Activated T-cell treated with anti-CD3 and anti-CD28 coated beads, Interleukin-2, amount 50 U/mL, for 72 hours (primary cell): ENCODE measurements at places on chromosomes 16 and 17. TPM values are rescaled to one million over a fixed set of nuclear protein-coding genes. Genes with fewer than 3 reads are reported as not detected.

Gene TMC7
- total RNA-seq = not detected

DNA sequence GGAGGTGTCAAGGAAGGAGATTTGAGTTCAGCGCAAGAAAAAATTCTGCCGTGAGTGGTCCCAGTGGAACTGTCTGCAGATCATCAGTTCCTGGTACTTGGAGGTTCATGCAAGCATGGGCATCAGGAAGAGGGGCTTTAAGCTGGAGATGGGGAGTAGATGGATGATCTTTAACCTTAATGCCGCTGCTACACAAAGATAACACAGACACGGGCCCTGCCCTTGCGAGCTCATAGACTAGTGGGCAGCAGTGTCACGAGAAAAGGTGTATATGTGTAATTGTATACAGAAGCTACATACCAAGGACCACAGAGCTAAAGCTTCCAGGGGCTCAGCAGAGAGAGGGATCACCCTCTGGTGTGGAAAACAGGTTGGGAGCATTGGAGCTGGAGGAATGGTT lies 33.6 kb downstream of the PRSS54 start:
- no peak for DNase-seq
- H3K27ac ChIP-seq = no peak overlapping the region
- H3K27me3 ChIP-seq = no peaks in the 10 kb centered on the region
- no peak overlapping the region for H3K4me3 ChIP-seq
- H3K36me3 ChIP-seq = no peaks in the 10 kb centered on the region

Gene AOC3
- 6.8 TPM for total RNA-seq

GRCh38 chr16:76661691-76662235 lies 384.6 kb downstream of the CNTNAP4 start:
- H3K4me3 ChIP-seq = no peak overlapping the region
- H3K27me3 ChIP-seq = no peaks in the 10 kb centered on the region
- no peak for DNase-seq
- no peaks in the 10 kb centered on the region for H3K36me3 ChIP-seq

DNA sequence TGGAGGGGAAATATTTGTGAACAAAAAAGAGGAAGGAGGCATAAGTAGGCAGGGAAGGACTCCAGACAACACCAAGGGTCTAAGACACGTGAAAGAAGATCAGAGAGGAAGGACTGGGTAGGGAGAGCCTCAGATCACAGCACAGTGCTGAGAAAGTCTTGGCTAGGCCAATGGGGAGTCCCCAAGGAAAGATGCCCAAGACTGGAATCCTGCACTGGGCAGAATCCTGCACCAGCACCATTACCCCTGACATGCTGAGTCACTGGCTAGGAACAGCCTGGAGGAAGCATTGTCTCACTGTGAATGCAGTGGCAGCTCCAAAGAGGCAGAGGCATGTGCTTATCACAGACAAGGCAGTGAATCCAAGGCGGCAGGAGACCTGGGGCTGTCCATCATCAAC lies 19.2 kb downstream of the CLEC19A start:
- H3K27ac ChIP-seq = no peak overlapping the region
- no peak overlapping the region for H3K4me3 ChIP-seq
- no peaks in the 10 kb centered on the region for H3K36me3 ChIP-seq

Gene COG1
- total RNA-seq = 36.2 TPM

Gene ERI2
- 20.8 TPM for total RNA-seq

- H3K4me1 ChIP-seq = no peaks in the 10 kb centered on the region
- H3K27me3 ChIP-seq = no peaks in the 10 kb centered on the region
- no peak overlapping the region for H3K27ac ChIP-seq
- H3K36me3 ChIP-seq = no peaks in the 10 kb centered on the region
- no peak for DNase-seq
- no peak overlapping the region for H3K4me3 ChIP-seq
Observed at GRCh38 chr16:72125635-72126428, 32.2 kb downstream of the DHX38 start.

DNA sequence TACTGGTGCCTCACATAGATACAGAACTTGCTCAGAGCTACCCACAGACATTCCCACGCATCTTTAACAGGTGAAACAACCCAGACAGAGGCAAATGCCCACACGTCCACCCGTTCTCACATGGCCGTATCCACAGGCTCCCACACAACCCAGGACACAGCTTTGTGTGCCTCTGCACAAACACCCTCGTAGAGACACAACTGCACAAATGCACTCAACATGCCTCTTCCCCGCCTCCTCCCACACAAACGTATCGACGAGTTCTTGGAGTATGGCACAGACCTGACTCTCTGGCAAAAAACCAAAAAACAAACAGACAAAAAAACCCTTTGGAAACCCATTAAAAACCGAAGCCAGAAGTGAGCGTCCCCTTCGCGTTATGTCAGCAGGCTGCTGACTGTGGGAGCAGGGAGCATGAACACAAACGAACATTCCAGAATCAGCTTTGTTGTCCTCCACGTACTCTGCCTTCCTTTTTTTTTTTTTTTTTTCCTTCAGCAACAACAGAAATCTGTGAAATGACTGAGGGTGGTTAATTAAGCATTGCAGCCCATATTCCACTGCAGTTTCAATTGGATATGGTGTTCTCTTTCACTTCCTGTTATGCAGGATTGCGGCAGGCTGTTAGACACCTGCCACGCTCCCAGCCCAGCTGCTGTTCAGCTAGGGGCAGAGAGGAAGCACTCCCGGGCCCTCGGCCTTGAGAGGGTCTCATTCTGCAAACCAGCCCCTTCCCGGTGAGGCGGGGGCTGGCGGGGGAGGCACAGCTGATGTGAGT lies 313.7 kb downstream of the MAF start:
- peaks cover 11% of the 10 kb centered on the region for H3K27me3 ChIP-seq
- H3K36me3 ChIP-seq = peaks cover 4% of the 10 kb centered on the region
- H3K27ac ChIP-seq = peak overlapping the region; percentile 2
- peaks cover 58% of the 10 kb centered on the region for H3K4me1 ChIP-seq
- peak overlapping the region; percentile 56 for H3K4me3 ChIP-seq

DNA sequence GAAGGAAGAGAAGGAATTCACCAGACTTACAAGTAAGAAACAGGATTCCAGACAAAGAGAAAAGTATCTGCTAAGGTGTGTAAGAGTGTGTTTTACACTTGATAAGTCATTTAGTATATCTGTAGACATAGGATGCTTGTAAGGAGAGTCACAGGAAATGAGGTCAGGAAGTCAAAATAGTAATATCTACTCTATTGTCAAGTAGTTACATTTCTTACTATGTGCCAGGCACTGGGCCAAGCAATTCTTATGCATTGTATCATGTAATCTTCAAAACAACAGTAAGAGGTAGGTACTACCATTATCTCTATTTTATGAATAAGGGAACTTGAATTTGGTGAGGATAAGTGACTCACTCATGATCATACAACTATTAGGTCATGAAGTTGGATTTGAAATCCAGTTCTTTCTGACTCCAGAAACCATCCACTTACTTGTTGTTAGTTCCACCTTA lies 129.1 kb downstream of the SNX11 start:
- H3K36me3 ChIP-seq = no peaks in the 10 kb centered on the region
- H3K27me3 ChIP-seq = no peaks in the 10 kb centered on the region
- no peak overlapping the region for H3K27ac ChIP-seq
- peaks cover 31% of the 10 kb centered on the region for H3K4me1 ChIP-seq

Gene MMD
- total RNA-seq = 39.3 TPM

Gene SALL1
- total RNA-seq = not detected

Gene CBX4
- 38.3 TPM for total RNA-seq

DNA sequence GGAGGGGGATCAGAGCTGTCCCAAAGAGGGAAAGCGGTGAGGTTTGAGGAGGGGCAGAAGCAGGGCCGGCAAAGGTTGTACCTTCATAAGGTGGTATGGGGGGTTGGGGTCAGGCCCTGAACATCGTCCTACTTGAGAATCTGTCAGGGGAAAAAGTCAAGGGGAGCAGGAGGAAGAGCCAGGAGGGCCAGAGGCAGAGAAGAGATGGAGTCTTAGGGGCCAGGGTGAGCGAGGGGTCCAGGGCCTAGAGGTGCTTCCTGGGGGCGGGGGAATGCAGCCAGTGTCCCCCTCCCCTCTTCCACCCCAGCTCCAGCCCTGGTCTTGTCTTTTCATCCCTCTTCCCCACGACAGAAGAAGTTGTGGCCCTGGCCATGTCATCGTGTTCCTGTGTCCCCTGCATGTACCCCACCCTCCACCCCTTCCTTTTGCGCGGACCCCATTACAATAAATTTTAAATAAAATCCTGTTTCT lies 1.3 kb upstream of the PRRT2 start:
- H3K27ac ChIP-seq = peak overlapping the region; percentile 16
- H3K27me3 ChIP-seq = no peaks in the 10 kb centered on the region
- H3K36me3 ChIP-seq = peaks cover 7% of the 10 kb centered on the region
- no peak for DNase-seq

- no peaks in the 10 kb centered on the region for H3K36me3 ChIP-seq
- H3K4me3 ChIP-seq = no peak overlapping the region
Observed at GRCh38 chr16:77780378-77780837, 8.0 kb upstream of the VAT1L start.

- no peak overlapping the region for H3K4me3 ChIP-seq
- no peak for DNase-seq
- H3K36me3 ChIP-seq = no peaks in the 10 kb centered on the region
- H3K4me1 ChIP-seq = peaks cover 39% of the 10 kb centered on the region
- H3K27ac ChIP-seq = no peak overlapping the region
Observed at GRCh38 chr16:69182730-69183416, 4.1 kb upstream of the SNTB2 start.

Gene FOXF1
- not detected for total RNA-seq

- no peaks in the 10 kb centered on the region for H3K4me1 ChIP-seq
- H3K27ac ChIP-seq = no peak overlapping the region
- H3K27me3 ChIP-seq = no peaks in the 10 kb centered on the region
- no peak for DNase-seq
- no peak overlapping the region for H3K4me3 ChIP-seq
- H3K36me3 ChIP-seq = no peaks in the 10 kb centered on the region
Observed at GRCh38 chr17:11712456-11712855, 114.2 kb downstream of the DNAH9 start.

DNA sequence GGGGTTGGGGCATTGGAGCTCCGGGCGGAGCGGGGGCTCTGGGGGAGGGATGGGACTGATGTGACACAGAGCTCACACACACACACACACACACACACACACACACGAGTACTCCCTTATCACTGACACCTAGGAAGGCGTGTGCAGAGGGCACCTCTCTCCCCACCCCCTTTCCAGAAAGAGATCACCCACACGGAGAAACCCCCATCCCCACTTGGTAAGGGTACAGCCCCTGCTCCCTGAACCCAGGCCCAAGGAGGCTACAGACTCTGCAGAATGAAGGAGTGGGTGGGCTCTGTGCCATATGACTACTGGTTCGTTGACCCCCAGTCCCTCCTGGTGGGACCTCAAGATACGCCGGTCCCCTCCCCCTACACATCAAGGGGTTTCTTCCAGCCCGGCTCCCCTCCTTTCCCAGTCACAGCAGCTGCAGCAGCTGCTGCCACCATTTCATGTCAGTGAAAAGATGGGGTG lies 8.7 kb upstream of the ARHGAP23 start:
- H3K27ac ChIP-seq = no peak overlapping the region
- peaks cover 63% of the 10 kb centered on the region for H3K27me3 ChIP-seq
- H3K36me3 ChIP-seq = no peaks in the 10 kb centered on the region
- H3K4me3 ChIP-seq = peak overlapping the region; percentile 45
- H3K4me1 ChIP-seq = peaks cover 32% of the 10 kb centered on the region

GRCh38 chr16:68146585-68146984 lies 61.4 kb downstream of the NFATC3 start:
- peaks cover 38% of the 10 kb centered on the region for H3K4me1 ChIP-seq
- H3K27ac ChIP-seq = peak overlapping the region; percentile 70
- no peak for DNase-seq

GRCh38 chr16:12387311-12387710 lies 410.8 kb downstream of the SNX29 start:
- no peak for DNase-seq
- H3K4me1 ChIP-seq = no peaks in the 10 kb centered on the region
- no peak overlapping the region for H3K4me3 ChIP-seq
- no peaks in the 10 kb centered on the region for H3K36me3 ChIP-seq

DNA sequence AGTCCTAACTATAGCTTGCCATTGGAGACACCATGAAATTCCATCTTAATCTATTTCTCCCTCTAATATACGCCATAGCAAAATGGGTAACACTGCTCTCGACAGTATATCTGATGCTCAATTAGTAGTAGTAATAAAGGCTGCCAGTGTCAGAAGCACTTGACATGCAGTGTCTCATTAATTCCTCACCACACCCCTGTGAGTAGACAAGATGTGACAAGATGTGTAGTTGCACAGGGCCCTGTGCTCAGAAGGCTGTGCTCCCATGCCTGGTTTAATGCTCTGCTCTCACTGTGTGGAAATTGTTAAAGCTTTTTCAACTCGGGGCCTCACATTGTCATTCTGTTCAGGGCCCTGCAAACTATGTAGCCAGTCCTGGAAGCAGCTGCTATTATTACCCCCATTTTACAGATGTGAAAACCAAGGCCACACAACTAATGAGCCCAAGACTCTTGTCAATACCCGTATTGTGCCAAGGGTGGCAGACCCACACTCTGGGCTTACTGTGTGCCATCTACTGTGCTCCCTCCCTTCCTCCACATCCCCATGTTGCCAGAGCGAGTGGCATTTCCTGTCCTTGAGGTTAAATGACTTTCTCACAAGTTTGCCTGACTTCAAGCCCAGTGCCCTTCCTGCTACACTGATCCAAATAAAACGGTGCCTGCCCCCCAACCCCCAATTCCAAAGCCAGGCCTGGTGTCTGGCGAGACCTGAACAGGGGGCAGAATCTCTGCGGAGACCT lies 287.3 kb upstream of the CCL2 start:
- peaks cover 5% of the 10 kb centered on the region for H3K27me3 ChIP-seq
- peaks cover 20% of the 10 kb centered on the region for H3K4me1 ChIP-seq
- H3K4me3 ChIP-seq = peak overlapping the region; percentile 12

- peaks cover 6% of the 10 kb centered on the region for H3K36me3 ChIP-seq
- H3K27me3 ChIP-seq = no peaks in the 10 kb centered on the region
- no peak for DNase-seq
Observed at GRCh38 chr16:12447556-12447955, 356.1 kb downstream of the CPPED1 start.

GRCh38 chr17:78401246-78401645 lies 22.8 kb downstream of the PGS1 start:
- no peaks in the 10 kb centered on the region for H3K4me1 ChIP-seq
- DNase-seq = no peak
- H3K36me3 ChIP-seq = peaks cover 37% of the 10 kb centered on the region
- H3K27me3 ChIP-seq = no peaks in the 10 kb centered on the region
- no peak overlapping the region for H3K4me3 ChIP-seq

Gene PPY
- not detected for total RNA-seq

Gene RNF43
- 2.6 TPM for total RNA-seq

- no peak for DNase-seq
- H3K4me1 ChIP-seq = peaks cover 6% of the 10 kb centered on the region
- H3K36me3 ChIP-seq = no peaks in the 10 kb centered on the region
- H3K4me3 ChIP-seq = no peak overlapping the region
- no peaks in the 10 kb centered on the region for H3K27me3 ChIP-seq
Observed at GRCh38 chr16:83935858-83936255, 17.2 kb upstream of the OSGIN1 start.

DNA sequence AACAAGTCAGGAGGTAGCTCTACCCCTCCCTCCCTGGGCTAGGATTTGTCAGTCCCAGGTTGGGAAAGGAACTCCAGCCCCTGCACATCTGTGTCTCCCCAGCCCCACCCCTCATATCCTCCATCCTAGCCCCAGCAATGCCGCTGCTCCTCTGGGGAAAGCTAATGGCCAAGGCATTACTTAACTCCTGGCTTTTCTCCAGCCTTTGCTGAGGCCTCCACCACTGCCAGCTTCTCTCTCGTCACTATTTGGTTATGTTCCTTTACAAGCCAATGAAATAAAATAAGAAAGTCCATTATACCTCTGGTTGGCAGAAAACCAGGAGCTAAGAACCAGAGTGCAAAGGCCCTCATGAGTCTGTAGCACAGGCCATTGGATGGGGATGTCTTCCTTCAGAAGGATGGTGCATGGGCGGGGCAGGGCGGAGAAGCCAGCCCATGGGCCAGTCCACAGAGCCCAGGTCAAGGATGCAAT lies 171.0 kb downstream of the CCDC182 start:
- no peaks in the 10 kb centered on the region for H3K36me3 ChIP-seq
- H3K27me3 ChIP-seq = no peaks in the 10 kb centered on the region
- peaks cover 9% of the 10 kb centered on the region for H3K4me1 ChIP-seq
- H3K4me3 ChIP-seq = no peak overlapping the region
- no peak for DNase-seq
